SJSA1 (cell line): ENCODE measurements at places on chromosomes 11 and 22. TPM values are rescaled to one million over a fixed set of nuclear protein-coding genes. Genes with fewer than 3 reads are reported as not detected.

DNA sequence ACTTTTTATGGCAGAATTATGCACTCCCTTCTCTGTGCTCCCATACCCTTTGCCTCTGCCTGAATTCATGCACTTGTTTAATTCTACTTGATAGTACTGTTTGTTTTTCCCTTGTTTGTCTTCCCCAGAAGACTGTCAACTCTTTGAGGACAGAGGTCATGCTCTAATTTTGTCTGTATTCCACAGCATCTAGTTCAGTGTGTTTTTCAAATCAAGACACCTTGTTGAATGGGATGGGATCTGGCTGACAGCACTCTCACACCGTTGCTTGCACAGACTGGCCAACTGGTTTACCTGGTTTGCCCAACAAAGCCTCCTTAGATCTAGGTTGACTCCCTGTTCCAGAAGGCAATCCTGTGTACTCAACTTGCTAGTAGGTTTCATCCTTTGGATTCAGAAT, 121.2 kb upstream of the TIMP3 start:
- H3K27me3 ChIP-seq = no peaks in the 10 kb centered on the region
- H3K36me3 ChIP-seq = no peaks in the 10 kb centered on the region
- H3K4me3 ChIP-seq = no peak overlapping the region
- DNase-seq = no peak
- H3K27ac ChIP-seq = no peak overlapping the region
- H3K4me1 ChIP-seq = peaks cover 13% of the 10 kb centered on the region

GRCh38 chr22:27512283-27512761, 289.2 kb downstream of the MN1 start:
- no peaks in the 10 kb centered on the region for H3K36me3 ChIP-seq
- H3K4me1 ChIP-seq = peaks cover 17% of the 10 kb centered on the region
- peak overlapping the region; percentile 14; the same call in 1 of the 2 replicates for H3K27ac ChIP-seq

- no peaks in the 10 kb centered on the region for H3K27me3 ChIP-seq
- H3K4me1 ChIP-seq = no peaks in the 10 kb centered on the region
- no peak for DNase-seq
- H3K4me3 ChIP-seq = no peak overlapping the region
Observed at GRCh38 chr11:92892802-92893684, 76.4 kb upstream of the MTNR1B start.

GRCh38 chr11:70740488-70740851, 342.1 kb downstream of the CTTN start:
- H3K4me3 ChIP-seq = no peak overlapping the region
- no peak for DNase-seq
- no peaks in the 10 kb centered on the region for H3K36me3 ChIP-seq
- H3K27me3 ChIP-seq = no peaks in the 10 kb centered on the region

DNA sequence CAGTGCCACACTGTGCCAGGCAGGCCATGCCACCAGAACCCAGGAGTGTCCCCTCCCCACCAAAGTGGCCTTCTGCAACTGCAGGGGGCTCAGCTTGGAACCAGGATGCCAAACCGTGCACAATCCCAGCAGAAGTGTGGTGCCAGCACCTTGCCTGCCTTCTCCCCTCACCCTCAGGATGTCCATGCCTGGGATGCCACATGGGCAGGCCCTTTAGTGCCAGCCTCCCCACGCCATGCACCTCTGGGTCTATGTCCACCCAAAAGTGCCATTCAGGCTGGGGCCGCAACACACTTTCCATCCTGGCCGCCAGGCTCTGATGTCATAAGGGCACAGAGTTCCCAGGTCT, 8.7 kb upstream of the TBC1D22A start:
- DNase-seq = no peak
- H3K36me3 ChIP-seq = no peaks in the 10 kb centered on the region
- no peaks in the 10 kb centered on the region for H3K27me3 ChIP-seq
- peak overlapping the region; percentile 92 for H3K27ac ChIP-seq
- H3K4me3 ChIP-seq = no peak overlapping the region

- peaks cover 13% of the 10 kb centered on the region for H3K36me3 ChIP-seq
- no peak for DNase-seq
- peaks cover 18% of the 10 kb centered on the region for H3K4me1 ChIP-seq
- no peaks in the 10 kb centered on the region for H3K27me3 ChIP-seq
- H3K4me3 ChIP-seq = no peak overlapping the region
Observed at GRCh38 chr11:102226702-102227490, 90.4 kb upstream of the BIRC3 start.

DNA sequence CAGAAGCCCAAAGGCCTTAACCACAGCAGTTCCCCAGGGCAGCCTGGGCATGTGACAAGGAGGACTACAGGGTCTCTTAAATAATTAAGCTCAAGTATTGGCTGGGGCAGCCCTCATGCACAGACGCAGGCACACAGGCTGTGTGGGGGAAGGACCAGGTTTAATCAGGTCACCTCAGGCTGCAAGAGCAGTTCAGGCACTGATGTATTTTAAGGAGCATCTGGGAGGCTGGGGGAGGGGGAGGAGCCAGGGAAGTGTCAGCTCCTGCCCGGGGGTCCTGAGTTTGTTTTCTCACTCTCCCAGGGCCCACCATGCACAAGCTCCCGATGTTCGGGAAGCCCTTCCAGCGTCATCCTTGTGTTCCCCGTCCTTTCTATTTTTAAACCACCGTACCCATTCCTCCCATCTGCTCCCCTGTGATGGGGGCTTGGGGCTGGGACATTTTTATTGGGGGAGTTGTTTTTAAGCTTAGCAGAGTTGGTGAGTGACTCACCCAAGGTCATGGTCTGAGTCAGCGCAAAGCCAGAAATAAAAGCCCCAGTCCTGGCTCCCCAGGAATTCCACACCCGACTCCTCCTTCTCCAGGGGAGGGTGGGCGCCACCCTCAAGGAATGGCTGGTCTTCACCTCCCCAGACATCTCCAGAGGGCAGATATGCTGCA, 2.4 kb downstream of the CSDC2 start:
- no peak overlapping the region for H3K4me3 ChIP-seq
- peaks cover 35% of the 10 kb centered on the region for H3K4me1 ChIP-seq
- H3K36me3 ChIP-seq = no peaks in the 10 kb centered on the region
- peak overlapping the region; percentile 33 for H3K27ac ChIP-seq
- DNase-seq = peak; percentile 81
- H3K27me3 ChIP-seq = no peaks in the 10 kb centered on the region

OLFML1 gene
- total RNA-seq = 0.09 and 1.1 TPM in 2 replicates

PDE2A gene
- total RNA-seq = not detected in 2 replicates

OAF gene
- total RNA-seq = 0.47 and 2.2 TPM in 2 replicates

TMX2 gene
- 76.7 and 132 TPM in 2 replicates for total RNA-seq

DDI1 gene
- not detected in 2 replicates for total RNA-seq
